ENCODE measurements at places on chromosomes 12 and 14.

- DNase-seq: no peak
Measured at GRCh38 chr12:62082448-62082847, 177.8 kb upstream of the USP15 start.

GRCh38 chr14:52356025-52356424 lies 41.9 kb downstream of the PTGER2 start:
- no peak for DNase-seq

- no peak for DNase-seq
Measured at GRCh38 chr12:91094032-91094662, 17.1 kb downstream of the LUM start.

- DNase-seq: peak; percentile 28
Measured at GRCh38 chr12:13179211-13180074, 17.1 kb upstream of the EMP1 start.

- no peak for DNase-seq
Measured at GRCh38 chr14:68109132-68109900, 289.7 kb downstream of the RAD51B start.

DNA sequence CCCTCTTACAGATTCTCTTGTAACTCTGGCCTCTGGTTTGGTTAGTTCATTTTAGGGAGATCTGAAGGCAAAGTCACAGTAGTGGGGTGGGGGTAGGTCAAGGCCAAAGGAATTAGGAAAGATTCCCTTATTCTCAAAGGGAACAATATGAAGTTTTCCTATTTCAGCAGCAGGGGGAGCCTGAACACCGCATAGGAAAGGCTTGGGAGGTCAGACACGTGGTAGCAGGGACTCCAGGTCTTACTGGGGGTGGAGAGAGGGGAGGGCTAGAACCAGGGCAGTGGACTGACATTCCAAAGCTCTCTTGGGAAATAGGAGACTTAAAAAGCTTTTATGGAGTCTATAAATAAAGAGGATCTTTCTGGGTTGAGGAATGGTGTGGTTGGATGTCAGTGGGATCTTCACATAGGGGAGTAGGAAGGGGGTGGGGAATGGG lies 1.3 kb downstream of the ZC3H10 start:
- DNase-seq: no peak

DNA sequence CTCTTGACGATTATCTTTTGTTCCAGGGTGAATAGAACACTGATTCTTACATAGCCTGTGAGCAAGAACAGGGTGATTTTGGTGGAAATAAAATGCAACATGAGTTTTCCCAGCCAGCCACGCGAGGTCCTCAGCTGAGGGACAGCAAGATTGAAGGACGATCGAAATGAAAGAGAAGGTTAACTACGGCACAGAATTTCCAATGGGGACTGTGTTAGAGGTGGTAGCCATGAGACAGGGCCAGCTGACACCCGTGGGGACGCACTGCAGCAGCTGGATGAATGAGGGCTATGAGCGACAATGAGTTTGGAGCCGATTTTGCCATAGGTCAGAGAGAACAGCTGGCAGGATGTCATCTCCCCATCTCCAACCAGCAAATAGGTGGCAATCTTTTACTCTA lies 243.4 kb upstream of the PELI2 start:
- no peak for DNase-seq

DNA sequence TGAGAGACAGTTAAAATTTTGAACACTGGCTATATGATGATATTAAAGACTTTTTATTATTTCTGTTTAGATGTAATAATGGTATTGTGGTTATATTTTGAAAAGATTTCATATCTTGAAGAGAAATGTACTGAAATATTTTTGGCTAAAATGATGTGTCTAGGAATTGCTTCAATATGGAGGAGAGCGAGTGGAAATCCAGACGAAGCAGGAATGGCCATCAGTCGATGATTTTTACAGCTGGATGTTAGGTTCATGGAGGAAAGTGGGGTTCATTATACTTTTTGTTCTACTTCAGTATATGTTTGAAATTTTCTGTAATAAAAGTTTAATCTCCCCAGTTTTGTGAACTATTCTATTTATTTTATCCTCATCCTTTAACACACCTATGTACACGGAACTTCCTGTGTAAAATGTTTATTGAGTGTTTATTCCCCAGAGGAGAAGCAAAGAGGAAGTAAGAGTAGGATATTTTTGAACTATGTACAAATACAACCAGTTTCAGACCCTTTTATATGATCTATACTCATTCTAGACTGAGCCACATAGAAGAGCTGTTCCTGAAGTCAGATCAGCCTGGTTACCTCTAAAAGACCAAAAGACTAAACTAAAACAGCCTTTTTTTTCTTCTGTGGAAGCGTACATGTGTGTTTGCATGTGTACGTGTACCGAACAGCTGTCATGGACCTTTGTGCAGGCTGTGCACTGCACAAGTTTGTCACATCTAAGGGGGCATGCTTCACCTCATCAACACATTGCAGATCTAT lies 211.0 kb upstream of the NUDT4 start:
- DNase-seq: no peak

DNA sequence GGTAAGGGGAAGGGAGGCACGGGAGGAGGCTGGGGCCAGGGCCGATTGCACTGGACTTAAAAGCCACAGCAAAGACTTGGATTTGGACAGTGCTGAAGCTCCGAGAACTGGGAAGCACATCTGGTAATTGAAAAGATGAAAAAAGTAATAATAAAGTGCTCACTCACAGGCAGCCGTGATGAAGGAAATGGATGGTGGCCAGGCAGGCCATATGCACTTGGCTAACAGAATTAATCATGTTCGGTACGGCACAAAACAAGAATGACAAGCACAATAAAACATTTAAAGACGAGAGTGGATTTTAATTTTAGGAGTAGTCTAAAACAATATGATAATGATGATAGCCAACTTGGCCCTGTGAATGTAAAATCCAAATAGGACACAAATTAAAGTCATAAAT lies 154.3 kb downstream of the VRK1 start:
- no peak for DNase-seq

GRCh38 chr12:111256629-111257434 lies 112.1 kb downstream of the PHETA1 start:
- no peak for DNase-seq

DNA sequence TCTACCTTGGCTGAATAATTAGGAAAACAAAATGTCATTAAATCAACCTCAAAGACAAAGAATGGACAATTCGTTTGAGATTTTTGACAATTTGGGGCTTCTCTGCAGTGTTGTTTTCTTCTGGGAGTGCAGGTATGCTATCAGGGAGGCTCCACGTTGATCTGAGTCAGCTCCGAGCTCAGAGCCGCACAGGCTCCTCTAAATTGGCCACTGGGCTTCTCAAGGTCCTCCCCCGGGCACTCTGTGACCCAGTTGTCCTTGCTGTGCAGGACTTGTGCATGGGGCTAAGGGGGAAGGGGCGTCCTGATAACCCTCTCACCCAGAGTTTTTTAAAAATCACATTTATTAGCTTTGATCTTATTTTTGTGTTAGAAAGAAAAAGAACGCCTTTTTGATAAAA lies 52.7 kb downstream of the TBX3 start:
- no peak for DNase-seq

DNA sequence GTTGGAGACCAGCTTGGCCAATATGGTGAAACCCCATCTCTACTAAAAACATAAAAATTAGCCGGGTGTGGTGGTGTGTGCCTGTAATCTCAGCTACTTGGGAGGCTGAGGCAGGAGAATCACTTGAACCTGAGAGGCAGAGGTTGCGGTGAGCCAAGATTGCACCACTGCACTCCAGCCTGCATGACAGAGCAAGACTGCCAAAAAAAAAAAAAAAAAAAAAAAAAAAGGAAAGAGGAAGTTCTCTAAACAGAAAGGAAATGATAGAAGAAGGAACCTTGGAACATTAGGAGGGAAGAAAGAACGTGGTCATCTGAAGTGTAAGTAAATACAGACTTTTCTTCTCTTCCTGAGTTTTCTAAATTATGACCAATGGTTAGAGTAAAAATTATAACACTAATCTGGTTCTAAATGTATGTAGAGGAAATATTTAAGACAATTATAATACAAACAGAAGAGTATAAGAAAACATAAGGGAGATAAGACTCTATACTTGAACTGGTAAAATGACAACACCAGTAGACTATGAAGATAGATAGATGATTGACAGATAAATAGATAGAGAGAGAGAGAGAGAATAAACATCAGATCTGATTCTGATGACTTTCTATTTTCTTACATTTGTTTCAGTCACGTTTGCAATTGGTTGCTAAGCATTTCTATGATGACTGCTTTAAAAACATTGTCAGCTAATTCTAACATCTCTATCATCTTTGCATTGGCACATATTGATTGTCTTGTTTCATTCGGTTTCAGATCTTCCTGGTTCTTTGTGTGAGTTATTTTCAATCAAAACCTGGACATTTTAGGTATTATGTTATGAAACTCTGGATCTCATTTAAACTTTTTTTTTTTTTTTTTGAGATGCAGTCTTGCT lies 12.9 kb upstream of the CORO1C start:
- DNase-seq: no peak

DNA sequence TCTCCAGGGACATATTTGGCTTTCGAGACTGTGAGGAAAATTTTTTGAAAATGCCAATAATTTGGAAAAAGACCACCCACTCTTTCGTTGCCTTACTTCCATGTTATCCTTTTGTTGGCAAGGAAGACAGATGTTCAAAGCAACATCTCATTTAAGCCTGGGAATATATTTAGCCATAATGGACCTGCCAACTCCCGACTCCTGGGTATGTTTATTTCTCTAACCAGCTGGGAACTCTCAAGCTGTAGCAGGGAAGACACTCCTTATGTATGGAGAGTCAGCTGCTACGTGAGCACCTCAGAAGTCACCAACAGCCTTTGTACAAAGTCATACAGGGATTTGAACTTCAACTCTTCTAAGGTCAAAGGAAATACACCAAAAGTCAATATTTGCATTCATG lies 96.5 kb upstream of the DAAM1 start:
- no peak for DNase-seq

DNA sequence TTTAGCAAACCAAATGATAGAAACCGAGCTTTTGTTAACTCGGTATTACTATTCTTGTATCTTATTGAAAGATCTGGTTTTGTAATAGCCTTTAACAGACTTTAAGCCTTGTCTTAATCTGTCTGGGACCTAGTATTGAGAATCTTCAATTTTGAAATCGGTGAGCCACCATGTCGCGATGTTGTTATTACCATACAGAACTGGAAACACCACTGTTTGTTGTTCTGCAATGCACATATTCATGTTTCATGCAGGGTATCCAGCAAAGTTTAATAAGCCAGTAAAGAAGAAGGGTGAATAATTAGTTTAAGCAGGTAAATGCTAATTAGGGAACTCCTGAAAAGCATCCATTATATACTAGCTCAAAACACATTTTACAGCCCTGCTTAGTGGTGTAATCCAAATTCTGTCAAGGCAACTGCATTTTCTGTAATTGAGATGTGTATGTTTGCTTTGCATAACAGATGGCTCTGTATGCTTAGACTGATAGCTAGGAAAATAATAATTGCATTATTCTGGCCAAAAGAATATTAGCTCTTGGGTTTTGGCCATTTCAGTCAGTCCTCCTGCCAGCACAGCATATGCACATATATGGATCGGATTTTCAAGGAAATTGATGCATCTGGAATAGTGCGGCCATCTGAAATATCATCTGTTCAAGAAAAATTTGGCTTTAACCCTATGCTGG lies 389.2 kb downstream of the EGLN3 start:
- DNase-seq: no peak

GRCh38 chr14:22333422-22334274 lies 255.4 kb downstream of the DAD1 start:
- DNase-seq: no peak

DNA sequence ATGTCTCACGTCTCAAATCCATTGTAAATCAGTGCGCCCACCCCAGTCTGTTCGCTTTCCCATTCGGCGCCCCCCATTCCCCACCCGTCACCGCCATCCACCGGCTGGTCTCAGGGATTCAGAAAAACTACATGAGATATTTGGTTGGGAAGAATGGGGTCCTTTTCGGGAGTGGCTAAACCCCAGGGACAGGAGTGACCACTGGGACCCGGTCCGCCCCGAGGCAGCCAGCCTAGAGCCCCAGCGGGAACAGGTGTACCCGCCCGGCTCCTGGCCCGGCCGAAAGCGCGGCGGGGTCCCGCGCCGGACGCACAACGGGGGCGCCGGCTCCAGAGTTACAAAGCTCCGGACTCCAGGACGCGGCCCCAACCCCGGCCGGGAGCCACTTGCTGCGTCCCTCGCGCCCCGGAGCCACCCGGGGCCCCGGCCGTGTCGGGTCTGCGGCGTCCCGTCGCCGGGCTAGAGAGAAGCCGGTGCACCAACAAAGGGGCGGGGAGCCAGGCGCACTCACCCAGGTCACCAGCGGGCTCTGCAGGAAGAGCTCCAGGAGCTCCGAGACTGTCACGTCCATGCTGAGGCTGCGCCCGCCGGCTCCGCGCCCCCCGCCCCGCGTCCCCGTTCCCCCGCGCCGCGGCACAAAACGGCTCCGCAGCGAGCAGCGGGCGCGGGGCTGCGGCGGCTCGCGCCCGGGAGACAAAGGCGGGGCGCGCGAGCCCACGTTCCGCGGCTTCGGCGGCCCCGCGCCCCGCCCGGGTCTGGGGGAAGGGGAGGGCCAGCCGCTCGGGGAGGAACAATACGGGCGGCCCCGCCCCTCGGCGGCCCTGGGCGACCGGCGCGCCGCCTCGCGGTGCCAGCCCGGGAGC lies at the start of gene CCDC88C:
TSS of gene CCDC88C (minus strand) at position 701 of the 863 bp plus-strand sequence. CDS start at position 571, 130 bp downstream.
- peak; percentile 70 for DNase-seq

- DNase-seq: no peak
Measured at GRCh38 chr14:58639842-58640484, 2.2 kb downstream of the DACT1 start.

GRCh38 chr12:18146363-18146762 lies 56.4 kb upstream of the RERGL start:
- DNase-seq: no peak

DNA sequence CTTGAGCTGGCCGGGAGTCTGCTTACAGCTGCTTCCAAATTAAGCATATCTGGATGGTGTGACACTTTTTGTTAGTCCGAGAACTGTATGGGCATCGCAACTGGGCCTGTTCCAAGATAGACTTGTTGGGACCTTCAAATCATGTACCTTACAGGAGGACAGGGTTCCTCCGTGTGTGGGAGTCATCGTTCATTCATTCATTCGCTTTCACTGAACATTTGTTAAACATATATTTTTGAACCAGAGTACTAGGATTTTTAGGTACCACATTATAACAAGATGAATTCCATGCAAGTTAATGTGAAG lies 387 bp upstream of the IPO8 start:
- no peak for DNase-seq

GRCh38 chr14:99244941-99245563 lies 26.9 kb downstream of the BCL11B start:
- DNase-seq: no peak

All from activated CD8-positive, alpha-beta memory T cell treated with anti-CD3 and anti-CD28 coated beads for 1 hour (primary cell).